Stimulated activated CD4-positive, alpha-beta T cell treated with anti-CD3 and anti-CD28 coated beads, Interleukin-4, amount 100 ng/mL, for 48 hours (primary cell): ENCODE measurements at places on chromosomes 7 and 10.

GRCh38 chr10:60964257-60965235 lies 20.6 kb upstream of the RHOBTB1 start:
- DNase-seq: no peak

DNA sequence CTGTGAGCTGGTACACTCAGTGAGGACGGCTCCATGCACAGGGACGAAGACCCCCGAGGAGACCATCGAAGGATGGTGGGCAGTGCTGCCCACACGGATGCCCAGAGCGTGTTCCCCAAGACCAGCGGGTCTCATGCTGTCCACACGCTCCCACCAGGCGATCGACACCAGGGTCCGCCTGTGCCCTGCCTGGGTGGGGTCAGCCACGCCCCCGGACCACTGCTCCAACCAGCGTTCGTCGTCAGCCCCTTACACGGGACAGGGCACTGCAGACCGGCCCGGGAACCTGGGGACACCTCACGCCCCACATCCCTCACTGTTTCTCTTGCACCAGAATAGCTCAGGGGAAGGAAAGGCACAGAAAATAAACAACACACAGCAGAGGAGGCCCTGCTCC lies 223.5 kb downstream of the DNAJB6 start:
- DNase-seq: no peak

GRCh38 chr7:459584-460373 lies 59.9 kb downstream of the PDGFA start:
- no peak for DNase-seq

DNA sequence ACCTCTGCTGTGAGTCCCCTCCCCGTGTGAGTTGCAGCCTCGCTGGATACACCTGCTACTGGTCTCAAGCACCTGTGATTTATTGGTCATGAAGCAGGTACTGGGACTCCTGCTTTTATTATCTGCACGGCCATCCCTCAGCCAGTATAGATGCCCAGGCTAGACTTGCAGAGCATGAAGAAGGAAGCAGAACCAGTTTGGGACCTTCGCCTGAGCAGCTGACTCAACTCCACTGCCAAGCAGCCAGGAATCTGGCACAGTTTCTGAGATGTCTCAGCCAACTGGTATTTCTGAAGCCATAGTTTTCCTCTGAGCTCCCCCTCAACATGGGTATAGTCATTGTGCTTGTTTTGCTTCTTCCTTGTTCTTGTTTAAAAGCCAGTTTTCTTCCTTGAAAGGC lies 28.0 kb upstream of the SLC39A12 start:
- DNase-seq: no peak

- no peak for DNase-seq
Measured at GRCh38 chr7:100880645-100881044, 5.7 kb downstream of the SRRT start.

GRCh38 chr10:87841186-87841585 lies 22.1 kb downstream of the KLLN start:
- DNase-seq: no peak

DNA sequence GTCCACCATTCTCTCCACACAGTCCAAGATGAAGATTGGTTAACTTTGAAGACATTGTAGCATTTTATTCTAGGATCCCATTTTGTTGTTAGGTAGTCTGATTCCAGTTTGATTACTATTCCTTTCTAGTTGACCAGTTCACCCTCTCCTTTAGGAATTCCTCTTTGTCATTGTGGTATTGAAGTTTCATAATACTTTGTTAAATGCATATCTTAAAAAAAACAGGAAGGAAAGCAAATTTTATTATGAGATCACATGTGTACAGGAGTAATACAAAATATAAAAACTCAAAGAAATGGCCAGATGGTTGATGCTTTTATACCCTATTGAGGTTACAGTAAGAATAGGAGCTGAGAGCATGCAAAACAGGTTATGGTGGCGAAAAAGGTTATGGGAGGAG lies 15.5 kb upstream of the SEMA3C start:
- DNase-seq: no peak

GRCh38 chr10:31947144-31947926 lies 18.7 kb upstream of the ARHGAP12 start:
- no peak for DNase-seq
